Anterior cingulate cortex (tissue), 58 donors: ENCODE measurements at places on chromosomes 2 and 18.

DNA sequence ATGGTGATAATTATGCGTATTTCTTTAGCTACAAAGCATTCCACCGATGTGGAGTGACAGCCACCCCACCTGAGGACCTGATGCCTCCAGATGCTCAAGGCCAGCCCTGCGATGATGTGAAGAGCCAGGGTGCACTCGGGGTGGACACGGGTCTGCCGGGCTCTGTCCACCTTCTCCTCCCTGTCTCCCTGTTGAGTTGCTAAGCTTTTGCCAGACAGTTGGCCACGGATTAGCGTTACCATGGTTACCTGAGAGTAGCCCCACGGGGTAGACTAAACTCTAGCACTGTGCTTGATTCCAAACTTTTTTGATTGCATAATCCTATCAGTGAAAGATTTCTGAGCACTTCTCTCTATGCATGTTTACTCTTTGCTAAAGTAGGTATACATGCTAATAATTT is 86.2 kb downstream of the SMIM21 start:
- no peak for DNase-seq

GRCh38 chr18:79026491-79026890 is 42.7 kb upstream of the ATP9B start:
- DNase-seq, result no peak

DNA sequence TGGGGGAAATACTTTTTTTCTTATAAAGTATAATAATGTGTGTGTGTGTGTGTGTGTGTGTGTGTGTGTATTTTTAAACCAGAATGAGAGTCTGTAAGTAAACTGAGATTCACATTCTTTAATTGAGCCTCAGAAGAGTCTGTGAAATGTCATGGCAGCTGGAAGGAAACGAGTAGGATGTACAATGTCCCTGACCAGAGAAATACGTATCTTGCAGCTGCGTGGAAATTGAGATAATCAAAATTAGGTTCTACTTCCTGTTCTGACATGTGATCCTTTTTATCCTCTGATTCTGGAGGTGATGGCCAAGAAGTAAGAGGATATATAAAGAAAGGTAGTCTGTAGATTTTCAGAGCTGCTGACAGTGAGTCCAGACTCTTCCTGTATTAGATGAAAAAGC is 50.0 kb downstream of the SH3RF3 start:
- no peak for DNase-seq

- no peak for DNase-seq
These were observed 37.0 kb downstream of the PPP4R1 start for GRCh38 chr18:9577361-9577760.

DNA sequence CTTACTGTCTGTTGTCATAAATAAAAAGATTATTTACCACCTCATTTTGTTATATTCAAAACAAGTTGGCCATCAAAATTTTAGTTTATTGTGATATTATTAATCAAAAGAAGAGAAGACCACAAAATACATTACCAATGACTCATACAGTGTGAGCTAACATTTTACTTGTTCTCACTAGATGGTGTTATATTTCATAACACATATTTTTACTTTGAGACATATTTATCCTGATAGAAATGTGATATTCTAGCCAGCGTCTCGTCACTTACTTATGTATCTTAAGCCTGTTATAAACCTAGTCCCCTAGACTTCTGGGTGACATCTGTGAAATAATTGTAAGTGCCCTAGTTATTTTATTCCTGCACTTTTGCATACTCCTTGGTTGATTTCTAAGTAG is 263.2 kb downstream of the CDH7 start:
- DNase-seq, result no peak

- no peak for DNase-seq
These were observed 32.6 kb downstream of the MYO7B start for GRCh38 chr2:127568128-127568527.

DNA sequence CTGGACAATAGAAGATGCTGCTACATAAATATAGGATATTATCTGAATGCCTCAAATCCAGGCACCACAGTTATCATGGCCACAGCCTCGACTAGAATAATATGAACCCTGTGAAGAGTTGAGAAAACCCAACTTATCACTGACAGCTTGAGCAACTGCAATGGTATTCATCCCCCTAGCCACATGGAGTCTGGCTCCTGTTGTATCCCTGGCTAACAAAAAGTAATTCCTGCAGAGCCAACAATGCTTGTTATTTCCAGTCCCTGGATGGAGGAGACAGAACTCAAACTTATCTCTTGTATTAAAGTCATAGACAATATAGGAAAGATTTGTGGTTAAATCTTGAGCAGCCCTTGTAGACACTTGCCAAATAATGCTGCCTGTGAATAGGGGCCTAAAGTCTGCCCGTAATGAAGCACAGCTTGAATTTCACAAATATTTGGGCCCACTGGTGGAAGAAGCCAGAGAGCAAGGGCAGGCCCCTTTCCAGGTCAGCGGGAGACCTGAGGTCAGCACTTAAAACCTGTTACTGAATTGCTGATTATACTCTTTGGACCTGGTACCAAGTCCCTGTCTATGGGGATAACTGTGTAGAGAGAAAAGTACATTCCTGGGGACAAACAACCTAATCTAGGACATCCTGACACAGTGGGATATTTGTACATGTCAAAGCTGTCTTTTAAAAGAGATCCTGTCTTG is 28.4 kb upstream of the SUCLG1 start:
- DNase-seq, result no peak

DNA sequence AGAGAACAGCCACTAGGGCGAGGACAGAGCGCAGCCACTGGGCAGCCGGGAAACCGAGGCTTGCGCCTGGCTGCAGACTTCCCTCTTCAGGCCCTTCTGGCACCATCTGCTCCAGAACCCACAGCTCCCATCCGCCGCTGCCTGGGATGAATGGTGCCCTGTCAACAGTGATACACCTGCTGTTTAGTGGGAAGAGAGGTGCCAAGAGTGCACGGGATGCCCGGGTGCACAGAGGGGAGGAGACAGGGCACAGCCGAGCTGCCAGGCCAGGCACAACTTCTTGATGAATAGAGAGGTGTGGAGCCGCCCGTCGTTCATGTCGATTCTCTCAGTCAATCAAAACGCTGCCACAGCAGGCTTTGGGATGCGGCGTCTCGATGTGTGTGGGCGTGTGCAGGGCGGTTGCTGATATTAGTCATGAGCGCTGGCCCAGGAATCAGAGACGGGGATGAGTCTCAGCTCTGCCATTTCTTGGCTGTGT is 39.5 kb downstream of the RRM2 start:
- no peak for DNase-seq
